ENCODE measurements at places on chromosomes 12 and 14.

- DNase-seq: no peak
Measured at GRCh38 chr12:47382305-47382704, 302.5 kb upstream of the AMIGO2 start.

DNA sequence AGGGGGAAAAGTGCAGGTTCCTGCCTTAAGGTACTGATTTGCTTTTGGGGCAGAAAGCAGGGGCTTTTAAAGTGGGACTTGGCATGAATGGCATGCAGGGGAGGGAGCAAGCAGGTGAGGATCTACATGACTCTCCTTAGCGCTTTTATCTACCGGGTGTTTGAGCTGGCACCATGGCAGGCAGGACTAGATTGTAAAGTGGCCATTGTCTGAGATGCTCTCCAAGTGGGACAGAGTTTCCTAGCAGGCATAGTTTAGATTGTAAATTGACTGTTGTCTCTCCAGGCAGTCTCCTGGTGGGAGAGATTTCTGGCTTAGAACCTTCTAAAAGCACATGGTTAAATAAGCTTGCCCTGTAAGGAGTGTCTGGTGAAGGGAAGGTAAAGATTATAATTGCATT lies 5.3 kb upstream of the DICER1 start:
- no peak for DNase-seq

DNA sequence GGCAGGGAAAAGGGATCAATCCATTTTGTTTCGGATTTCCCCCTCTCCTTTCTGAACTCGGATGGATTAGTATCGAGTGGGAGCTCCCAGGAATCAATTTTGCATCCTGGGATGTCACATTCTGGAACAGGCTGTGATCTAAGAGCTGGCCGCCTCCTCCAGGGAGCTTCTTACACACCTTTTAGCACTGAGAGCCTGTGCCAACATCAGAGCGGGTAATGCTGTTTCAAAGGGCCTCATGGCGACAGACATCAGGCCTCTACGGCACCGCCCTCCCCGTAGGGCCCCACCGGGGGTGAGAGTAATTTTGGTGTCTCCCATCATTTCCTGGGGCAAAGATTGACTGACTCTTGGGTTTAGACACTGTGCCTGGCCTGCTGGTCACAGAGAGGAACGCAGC lies 2.7 kb downstream of the GALNT9 start:
- no peak for DNase-seq

DNA sequence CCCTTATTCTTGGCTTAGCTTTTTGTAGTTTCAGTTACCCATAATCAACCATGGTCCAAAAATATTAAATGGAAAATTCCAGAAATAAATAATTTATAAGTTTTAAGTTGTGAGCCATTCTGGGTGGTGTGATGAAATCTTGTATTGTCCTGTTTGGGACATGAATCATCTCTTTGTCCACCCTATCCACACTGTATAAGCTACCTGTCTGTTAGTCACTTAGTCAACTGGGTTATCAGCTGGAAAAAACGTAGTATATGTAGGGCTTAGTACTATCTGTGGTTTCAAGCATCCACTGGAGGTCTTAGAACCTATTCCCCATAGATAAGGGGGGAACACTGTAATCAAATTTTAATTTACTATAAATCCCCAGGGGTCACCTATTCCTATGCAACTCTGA lies 52.7 kb downstream of the NKX2-1 start:
- no peak for DNase-seq

DNA sequence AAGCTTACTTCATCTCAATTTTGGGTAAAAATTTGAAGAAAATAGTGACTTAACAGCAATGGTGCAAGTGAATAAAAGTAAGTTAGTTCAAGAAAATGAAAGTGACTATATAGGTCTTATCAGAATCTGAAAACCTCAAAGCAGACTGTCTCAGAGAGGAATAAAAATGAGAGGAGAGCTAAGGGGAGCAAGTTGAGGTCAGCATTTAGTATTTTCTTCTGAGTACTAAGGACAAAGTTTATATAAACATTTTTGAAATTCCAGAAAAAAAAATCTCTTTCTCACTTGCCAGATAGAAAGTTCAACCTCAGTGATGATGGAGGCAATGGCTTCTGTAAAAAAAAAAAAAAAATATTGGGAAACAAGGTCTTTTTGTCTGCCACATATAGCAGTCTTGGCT lies 414.1 kb downstream of the NPAS3 start:
- no peak for DNase-seq

GRCh38 chr12:64256166-64256800 lies 34.2 kb upstream of the KICS2 start:
- DNase-seq: no peak

GRCh38 chr14:53161758-53162435 lies 8.8 kb upstream of the DDHD1 start:
- no peak for DNase-seq

- DNase-seq: no peak
Measured at GRCh38 chr12:76033081-76034011, 1.8 kb upstream of the PHLDA1 start.

GRCh38 chr12:106436164-106436563 lies 78.6 kb downstream of the POLR3B start:
- no peak for DNase-seq

DNA sequence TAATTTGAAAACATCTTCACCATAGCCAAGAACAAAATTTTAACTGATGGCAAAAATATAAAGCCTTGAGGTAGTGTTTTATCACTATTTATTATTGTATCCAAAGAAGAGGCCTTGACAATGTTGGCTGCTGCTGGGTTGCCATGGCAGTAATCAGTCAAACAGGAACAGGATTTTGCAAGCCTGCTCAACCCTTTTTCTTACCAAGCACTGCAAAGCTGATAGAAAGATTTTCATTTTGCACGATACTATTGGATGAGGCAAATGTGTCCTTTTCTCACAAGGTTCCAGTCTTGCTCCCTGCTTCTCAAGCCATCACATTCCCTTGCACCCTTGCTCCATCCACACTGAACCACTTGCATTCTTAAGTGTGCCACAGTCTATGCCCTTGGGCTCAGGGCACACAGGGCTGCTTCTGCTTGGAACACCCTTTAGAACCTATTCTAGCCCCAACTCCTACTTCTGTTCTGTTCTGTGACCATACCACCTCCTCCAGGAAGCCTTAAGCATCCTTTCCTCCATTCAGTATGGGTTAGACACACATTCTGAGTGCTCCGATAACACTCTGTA lies 76.5 kb upstream of the AMIGO2 start:
- no peak for DNase-seq

GRCh38 chr14:72154645-72155378 lies 222.6 kb downstream of the RGS6 start:
- DNase-seq: no peak

GRCh38 chr12:7065073-7065623 lies 4.6 kb downstream of the C1S start:
- no peak for DNase-seq

- DNase-seq: no peak
Measured at GRCh38 chr12:101338087-101338486, 58.2 kb downstream of the UTP20 start.

GRCh38 chr12:59075968-59076490 lies 155.7 kb upstream of the LRIG3 start:
- DNase-seq: no peak

DNA sequence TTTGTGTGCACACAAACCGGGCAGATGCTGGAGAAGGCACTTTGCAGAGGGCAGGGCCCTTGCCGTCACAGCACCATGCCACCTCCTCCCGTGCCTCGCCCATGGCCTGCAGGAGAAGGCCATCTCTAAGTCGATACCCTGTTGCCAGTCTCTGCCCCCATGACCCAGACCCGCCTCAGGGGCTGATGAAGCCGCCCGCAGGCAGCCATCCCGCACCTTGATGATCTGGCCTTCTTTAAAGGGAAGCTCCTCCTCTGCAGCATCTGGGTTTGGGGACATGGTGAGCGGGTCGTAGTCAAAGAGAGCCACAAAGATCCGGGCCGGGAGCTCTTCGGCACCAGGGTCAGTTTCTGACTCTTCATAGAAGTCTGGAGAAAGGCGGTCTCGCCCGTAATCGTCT lies 76.2 kb downstream of the PIWIL1 start:
- no peak for DNase-seq

Data from activated T-helper 1 cell treated with anti-CD3 and anti-CD28 coated beads, Interleukin-2, amount 50 U/mL, for 16 hours (primary cell).